ENCODE measurements at places on chromosomes 13 and 19.

GRCh38 chr13:84653915-84654534, 771.8 kb upstream of the SLITRK1 start:
- DNase-seq = no peak

GRCh38 chr19:39502640-39503417, 4.1 kb downstream of the DLL3 start:
- DNase-seq = peak; percentile 14

DNA sequence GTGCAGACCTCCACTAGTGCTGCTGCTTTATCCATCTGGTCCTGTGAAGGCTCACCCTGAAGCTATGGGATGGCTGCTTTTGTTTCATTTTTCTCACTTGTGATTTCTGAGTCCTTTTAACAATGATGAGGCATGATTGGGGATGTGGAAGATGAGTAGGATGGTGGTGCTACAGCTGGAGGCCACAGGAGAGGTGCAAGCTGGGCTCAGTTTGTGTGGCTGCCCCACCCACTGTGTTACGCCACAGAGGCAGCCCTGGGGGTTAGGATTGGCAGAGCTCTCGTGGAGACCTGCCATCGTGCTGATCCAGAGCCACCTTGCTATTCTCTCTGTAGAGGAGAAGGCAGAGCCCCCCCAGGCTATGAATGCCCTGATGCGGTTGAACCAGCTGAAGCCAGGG, 19.6 kb upstream of the QTRT1 start:
- no peak for DNase-seq

DNA sequence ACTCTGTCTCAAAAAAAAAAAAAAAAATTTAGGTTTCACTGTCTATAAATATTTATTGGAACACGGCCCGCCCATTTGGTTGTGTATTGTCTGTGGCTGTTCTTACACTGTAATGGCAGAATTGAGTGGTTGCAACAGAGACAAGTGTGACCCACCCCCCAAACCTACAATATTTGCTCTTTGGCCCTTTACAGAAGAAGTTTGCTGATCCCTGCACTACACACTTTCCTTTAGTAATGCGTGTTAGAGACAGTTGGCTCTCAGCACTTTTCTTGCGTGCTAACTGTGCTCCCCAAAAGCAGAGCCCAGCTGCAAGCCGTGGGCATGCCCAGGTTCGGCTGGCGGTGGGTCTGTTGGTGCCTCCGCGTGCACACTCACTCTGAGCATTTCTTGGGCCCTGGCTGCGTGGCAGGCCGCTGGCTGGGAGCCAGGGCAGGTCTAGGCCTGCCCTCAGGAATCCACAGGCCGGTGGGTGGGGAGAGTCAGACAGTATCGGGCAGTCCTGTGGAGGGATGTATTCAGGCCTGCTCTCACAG, 72.6 kb downstream of the SIPA1L3 start:
- DNase-seq = no peak

GRCh38 chr19:1459479-1459878, 9.6 kb downstream of the APC2 start:
- DNase-seq = no peak
